ENCODE measurements at places on chromosomes 7 and 10. TPM values are rescaled to one million over a fixed set of nuclear protein-coding genes. Genes with fewer than 3 reads are reported as not detected.

The EGR2 gene
- 94.4 TPM for total RNA-seq

The GIMAP4 gene
- total RNA-seq: 102 TPM

The CLDN15 gene
- total RNA-seq: 20.0 TPM

The NODAL gene
- total RNA-seq: not detected

The MAP3K8 gene
- total RNA-seq: 33.7 TPM

The SPAM1 gene
- not detected for total RNA-seq

The NCF1 gene
- total RNA-seq: 0.24 TPM

The NEURL1 gene
- 3.7 TPM for total RNA-seq

The DYNC1I1 gene
- total RNA-seq: not detected

The CAV1 gene
- 1.2 TPM for total RNA-seq
